ENCODE measurements at places on chromosomes 1 and 21.

DNA sequence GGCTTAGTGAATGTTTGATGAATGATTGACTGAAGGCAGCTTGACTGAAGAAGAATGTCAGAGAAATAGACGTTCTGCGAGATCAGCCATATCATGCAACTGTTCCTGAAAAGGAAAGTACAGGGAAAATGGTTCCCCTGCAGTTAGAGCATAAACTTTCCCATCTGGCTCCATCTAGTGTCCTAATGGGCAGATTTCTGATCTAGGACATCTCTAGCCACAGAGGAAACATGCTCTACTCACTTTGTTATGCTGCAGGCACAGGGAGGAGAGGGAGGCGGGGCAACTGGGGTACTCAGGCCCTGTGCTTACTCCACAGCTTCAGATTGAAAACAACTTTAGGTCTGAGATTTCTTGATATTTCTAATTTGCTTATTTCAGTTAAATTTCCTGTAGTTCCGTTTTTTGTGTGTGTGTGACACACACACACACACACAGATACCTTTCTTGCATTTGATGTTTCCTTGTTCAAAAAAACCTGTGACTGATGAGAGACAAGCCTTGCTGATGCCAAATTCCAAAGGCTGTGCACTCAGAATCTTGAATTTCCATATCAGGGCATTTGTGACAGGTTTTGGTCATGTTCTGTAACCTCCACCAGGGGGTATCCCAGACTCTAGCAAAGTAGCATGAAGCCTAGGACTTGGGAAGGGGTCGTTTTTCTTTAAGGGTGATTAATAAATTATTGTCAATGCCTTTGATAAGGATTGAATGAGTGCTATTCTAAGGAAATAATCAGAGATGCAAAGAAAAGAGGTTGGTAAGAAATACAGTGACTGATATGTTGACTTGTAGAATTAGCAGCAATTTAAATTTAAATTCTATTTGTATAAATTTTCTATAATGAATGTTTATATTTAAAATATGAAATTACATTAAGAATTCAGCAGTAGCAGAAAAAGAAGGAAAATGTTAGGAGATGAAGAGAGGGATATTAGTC lies 139.7 kb upstream of the BEND5 start:
- no peak for DNase-seq

DNA sequence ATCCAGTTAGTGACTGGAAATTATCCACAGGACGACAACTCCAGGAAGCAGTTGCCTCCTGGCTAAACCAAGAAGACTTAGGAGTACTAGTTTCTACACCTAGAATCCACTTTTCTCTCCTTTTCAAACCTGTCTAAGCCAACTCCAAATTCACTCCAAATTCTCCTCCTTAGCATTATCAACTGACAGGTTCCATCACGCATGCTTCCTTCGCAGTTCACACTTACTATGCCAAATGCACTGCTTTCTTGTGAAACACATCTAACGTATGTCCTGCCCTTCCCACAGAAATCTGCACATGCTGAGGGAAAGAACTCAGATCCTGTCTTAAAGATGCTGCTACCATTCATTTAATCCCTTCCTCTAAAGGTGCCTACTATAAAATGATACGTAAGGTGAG lies 225.9 kb downstream of the RERE start:
- no peak for DNase-seq

- DNase-seq, result no peak
Observed at GRCh38 chr1:3113047-3113740, 44.2 kb downstream of the PRDM16 start.

DNA sequence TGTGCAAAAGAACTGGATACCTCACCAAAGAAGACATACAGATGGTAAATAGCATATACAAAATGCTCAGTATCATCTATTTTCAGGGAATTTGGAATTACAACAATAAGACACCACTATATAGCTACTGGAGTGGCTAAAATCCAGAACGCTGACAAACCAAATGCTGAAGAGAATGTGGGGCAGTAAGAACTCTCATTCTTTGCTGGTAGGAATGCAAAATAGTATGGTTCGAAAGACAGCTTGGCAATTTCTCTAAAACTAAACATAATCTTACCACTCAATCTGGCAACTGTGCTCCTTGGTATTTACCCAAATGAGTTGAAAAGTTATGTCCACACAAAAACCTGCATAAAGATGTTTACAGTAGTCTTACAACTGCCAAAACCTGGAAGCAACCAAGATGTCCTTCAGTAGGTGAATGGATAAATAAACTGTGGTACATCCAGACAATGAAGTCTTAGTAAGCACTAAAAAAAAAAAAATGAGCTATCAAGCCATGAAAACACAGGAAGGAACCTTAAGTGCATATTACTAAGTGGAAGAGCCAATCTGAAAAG lies 26.5 kb downstream of the TARBP1 start:
- no peak for DNase-seq

DNA sequence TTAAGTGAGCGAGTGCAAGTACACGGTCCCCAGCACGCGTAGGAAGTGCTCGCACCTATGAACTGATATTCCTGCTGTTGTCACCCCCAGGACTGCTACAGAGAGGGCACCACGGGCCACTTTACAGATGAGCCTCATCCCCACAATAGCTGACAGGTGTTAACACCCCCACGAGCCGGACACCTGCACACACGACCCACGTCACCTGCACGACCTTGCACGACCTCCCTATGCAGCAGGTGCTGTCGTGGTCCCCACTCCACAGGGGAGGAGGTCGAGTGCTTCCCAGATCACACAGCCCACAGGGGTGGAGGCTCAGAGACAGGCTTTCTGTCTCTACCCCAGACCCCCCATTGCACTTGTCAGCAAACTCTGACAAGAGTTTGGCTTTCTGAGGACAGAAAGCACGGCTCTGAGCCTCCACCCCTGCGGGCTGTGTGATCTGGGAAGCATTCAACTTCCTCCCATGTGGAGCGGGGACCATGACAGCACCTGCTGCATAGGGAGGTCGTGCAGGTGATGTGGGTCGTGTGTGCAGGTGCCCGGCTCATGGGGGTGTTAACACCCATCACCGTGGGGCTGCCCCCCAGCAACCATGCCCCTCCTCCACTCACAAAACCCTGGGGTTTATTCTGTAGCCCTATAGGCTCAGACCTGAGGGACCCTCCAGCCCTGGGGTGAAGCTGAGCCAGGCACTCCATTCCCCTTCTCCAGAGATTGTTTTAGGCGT lies 80.8 kb downstream of the MATN1 start:
- no peak for DNase-seq

DNA sequence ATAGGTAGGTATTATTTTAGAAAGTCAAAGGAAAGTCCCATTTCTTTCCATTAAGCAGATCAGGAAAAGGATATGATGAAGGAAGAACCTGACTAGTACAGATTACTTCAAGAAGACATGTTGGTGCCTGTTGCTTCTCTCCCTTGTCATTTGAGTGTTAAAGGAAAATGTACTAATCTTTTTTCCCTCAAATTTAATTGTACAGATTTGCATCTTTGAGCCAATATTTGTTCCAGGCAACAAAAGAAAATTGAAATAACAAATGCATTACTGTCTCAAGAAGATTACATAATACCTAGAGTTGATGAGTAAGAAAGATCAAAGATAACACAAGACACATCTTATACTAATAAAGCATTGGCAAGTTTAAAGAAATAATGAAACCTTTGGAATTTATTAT lies 566.9 kb upstream of the ZP4 start:
- no peak for DNase-seq

GRCh38 chr1:18240906-18241305 lies 133.3 kb downstream of the IGSF21 start:
- DNase-seq, result no peak

DNA sequence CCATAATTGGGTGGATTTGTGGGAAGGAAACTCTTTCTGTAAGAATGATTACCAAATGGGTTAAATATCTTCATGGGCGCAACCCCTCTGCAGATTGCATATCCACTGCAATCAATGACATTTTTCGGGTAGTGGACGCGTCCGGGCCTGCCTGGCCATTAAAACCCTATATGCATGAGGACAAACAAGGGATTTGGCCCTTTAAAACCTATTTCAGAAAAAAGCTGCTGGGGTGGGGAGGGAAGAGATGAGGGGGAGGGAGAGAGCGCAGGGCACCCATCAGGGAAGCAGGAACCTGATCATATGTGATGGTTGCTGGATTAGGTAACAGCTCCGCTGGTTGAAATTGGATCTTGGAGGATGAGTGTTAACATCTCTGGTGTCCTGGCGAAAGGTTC lies 228.8 kb downstream of the PBX1 start:
- no peak for DNase-seq

DNA sequence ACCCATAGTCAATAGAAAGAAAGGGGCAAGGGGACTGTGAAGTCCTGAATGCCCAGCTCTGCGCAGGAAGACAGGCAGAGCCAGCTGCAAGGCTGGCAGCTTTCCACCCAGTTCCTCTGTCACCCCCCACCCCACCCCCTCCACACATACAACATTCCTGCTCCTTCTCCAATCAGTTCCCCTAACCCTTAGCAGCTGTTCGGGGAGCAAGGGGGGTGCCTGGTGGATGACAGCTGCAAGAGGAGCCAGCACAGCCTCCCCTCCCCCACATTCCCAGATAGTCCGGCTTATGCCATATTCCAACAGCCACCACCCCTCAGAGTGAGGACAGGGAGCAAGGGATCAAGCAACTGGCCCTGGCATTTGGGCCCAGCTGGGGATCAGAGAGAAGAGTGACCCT lies 9.7 kb downstream of the ARHGEF2 start:
- DNase-seq, result no peak

- no peak for DNase-seq
Observed at GRCh38 chr21:46206163-46207005, 22.1 kb upstream of the SPATC1L start.

Measured in stimulated activated CD4-positive, alpha-beta T cell treated with anti-CD3 and anti-CD28 coated beads, TNF-alpha, amount 100 ng/mL, for 4 hours (primary cell).